HFFc6 (cell line): ENCODE measurements at places on chromosomes 5 and 9. TPM values are rescaled to one million over a fixed set of nuclear protein-coding genes. Genes with fewer than 3 reads are reported as not detected.

The FGFR4 gene
- 0.33 to 0.97 TPM in 2 of 3 replicates, not detected in the other for total RNA-seq

The CETN3 gene
- total RNA-seq = 19.6 to 28.4 TPM (median 20.6 TPM) in 3 replicates

The PCDHA12 gene
- 0.34 TPM in 1 of 2 replicates, not detected in the other for total RNA-seq

- H3K27ac ChIP-seq = peak overlapping the region; percentile 95
- peaks cover 38% of the 10 kb centered on the region for H3K4me1 ChIP-seq
- H3K4me3 ChIP-seq = peak overlapping the region; percentile 97
- DNase-seq = peak; percentile 50
- H3K27me3 ChIP-seq = peaks cover 6% of the 10 kb centered on the region
Measured at GRCh38 chr5:180830253-180831138, 27.9 kb upstream of the MGAT1 start.

DNA sequence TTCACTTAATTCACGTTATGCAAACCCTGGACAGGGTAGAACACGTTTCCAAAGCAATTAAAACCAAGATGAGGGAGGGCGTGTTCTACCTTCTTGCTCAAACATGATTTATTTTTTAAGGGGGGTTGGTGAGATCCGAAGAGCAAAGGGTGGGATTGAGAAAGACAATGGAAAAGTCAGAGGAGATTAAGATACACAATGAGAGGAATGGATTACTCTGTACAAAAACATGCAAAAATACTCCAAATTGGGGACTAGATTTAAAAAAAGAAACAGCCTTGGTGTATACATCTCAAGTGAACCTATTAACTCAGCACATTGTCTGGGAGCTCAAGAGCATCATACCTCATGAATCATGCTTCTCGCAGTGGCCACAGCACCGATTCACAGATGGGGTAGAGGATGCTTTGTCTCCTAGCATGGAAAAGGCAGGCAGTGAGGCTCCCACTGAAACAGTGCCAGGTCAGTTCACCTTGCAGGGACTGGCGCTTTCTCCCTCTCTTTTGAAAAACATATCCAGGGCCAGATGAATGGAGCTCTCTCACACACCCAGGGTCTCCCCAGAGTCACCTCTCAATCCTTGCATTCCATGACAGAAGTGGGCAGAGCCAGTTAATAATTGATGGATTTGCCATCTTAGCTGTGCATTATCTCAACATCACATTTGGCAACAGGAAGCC, 459.7 kb downstream of the BNC2 start:
- peak; percentile 21 for DNase-seq
- H3K36me3 ChIP-seq = peaks cover 7% of the 10 kb centered on the region; the same call in 1 of the 2 replicates
- peaks cover 4% of the 10 kb centered on the region for H3K27me3 ChIP-seq
- H3K4me3 ChIP-seq = no peak overlapping the region
- H3K27ac ChIP-seq = no peak overlapping the region

DNA sequence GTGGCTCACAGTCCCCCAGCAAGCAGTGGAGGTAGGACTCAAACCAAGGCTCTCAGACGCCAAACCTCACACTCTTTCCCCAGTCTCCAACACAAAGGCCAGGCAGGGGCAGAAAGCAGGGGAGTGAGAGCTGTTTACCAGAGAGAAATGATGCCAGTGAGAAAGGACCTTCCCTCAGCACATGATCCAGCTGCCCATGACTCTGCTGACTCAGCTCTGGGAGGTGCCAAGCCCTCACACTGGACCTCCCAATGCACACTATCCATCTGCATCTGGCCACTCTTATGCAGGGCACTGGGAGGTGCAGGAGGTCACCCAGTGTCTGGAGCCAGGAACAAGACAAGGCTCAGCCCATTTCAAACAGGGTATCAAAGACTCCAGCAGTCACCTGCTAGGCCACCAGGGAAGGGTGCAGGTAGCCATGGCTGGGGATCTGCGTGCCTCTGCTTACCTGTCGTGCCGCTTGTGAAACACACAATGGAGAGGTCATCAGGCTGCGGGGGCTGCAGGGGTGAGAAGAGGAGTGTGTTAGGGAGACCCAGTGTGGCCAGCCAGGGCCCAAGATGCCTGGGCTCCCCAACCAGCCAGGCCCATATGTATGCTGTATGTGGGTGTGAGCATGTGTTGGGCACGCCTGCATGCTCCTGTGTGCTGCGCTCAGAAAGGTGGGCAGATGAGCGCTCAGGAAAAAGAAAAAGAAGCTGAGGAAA, 26.3 kb downstream of the ACSL6 start:
- no peaks in the 10 kb centered on the region for H3K4me1 ChIP-seq
- H3K27me3 ChIP-seq = peaks cover 13% of the 10 kb centered on the region
- no peak for DNase-seq
- H3K4me3 ChIP-seq = no peak overlapping the region
- no peak overlapping the region for H3K27ac ChIP-seq

- no peaks in the 10 kb centered on the region for H3K36me3 ChIP-seq
- H3K27ac ChIP-seq = no peak overlapping the region
- no peak for DNase-seq
Measured at GRCh38 chr5:157271740-157272271, 5.9 kb downstream of the CYFIP2 start.
